MV-4-11 (cell line): ENCODE measurements at places on chromosomes 6 and 20.
A peak's percentile ranks its signal among the peaks of the same experiment; 100 is the strongest.

DNA sequence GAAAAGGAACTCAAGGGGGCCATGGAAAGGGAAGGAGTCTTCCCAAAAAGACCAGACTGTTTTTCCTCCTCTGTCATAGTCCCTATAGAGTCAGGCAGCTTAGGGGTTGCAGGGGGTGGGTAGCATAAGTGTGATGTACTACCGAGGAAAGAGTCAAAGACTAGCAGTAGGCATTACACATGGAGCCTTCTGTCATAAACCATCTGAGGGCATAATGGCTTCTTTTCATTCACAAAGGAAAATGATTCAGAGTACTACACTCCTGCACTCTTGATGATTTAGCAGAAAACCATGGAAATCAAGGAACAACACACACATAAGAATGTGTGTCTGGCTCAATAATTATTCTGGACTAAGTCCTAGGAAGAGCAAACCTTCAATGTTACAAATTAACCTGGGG is 14.9 kb downstream of the PLN start:
- no peak for DNase-seq

- no peak for DNase-seq
Measured at GRCh38 chr6:79230149-79230548, 4.3 kb downstream of the HMGN3 start.

DNA sequence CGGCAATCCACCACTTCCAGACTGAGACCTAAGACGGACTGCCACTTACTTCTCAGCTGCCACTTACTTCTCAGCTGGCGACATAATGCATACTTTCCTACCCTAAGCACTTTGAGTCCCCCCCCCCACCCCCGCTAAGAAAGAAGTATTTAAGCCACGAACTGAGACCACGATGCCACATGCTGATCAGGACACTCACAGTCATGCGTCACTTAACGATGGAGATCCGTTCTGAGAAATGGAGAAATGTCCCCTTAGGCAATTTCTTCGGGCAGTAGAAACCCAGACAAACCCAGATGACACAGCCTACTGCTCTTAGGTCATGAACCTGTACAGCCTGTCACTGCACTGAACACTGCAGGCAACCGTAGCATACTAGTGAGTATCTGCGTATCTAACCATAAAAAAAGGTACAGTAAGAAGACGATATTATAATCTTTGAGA is 690 bp downstream of the IFNGR1 start:
- peak; percentile 94 for DNase-seq

DNA sequence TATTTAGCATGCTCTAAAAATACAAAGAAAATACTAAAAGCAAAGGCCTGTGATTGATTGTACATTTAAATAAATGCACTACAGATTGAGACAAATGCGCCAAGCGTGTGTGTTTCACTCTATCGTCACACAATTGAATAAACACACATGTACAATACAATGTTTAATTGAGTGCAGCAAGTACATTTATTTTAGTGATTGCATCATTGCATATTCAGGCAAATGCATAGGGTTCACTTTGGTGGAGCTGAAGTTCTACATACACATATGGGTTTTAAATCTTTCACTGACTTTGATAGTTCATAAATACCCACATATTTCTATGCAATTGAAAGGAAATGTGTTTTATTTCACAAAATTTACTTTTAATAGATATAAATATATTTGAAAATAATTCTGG is 750.6 kb upstream of the MMS22L start:
- DNase-seq = no peak

GRCh38 chr6:149750136-149750609 is 632 bp downstream of the PCMT1 start:
- DNase-seq = no peak

DNA sequence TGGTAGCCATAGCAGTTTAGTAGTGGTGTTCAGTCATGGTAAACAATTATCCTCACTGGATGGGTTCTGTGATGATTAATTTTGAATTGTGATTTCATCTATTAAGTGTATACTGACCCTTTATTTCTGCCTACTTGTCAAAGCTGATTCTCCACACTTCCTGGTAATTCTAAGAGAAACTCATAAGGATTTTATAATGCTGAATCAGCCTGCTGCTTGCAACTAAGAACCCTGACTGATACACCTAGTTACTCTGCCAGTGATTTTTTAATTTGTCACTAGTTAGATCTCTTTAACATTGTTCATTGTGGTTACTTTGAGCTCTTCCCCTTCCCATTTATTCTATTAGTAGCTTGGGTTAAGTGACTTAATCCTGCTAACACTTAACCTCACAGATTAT is 8.6 kb downstream of the CDC40 start:
- DNase-seq = no peak

GRCh38 chr20:12020846-12021245 is 103.2 kb downstream of the BTBD3 start:
- no peak for DNase-seq

- no peak for DNase-seq
Measured at GRCh38 chr6:23910420-23910819, 215.6 kb upstream of the NRSN1 start.

- DNase-seq = no peak
Measured at GRCh38 chr6:87851674-87852299, 149.8 kb upstream of the AKIRIN2 start.

- DNase-seq = no peak
Measured at GRCh38 chr20:5000263-5001173, 792 bp downstream of the SLC23A2 start.

DNA sequence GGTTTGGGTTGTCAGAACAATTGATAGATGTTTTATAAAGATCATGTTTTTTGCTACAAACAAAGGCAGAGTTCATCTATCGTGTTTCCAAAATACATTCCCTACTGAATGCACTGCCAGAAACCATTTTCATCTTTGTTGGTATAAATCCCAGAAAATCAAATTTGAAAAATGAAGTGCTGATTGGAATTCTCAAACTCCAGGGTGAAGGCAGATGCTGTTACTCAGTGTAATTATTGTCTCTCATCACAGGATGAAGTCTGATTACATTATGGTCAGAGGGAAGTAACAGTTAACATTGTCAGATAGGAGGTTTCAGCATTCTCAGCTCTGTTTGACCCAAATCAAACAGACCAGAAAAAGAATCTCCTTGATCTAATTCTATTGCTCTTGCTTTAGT is 198.4 kb upstream of the KCNK16 start:
- DNase-seq = no peak

- DNase-seq = no peak
Measured at GRCh38 chr20:17932396-17932795, 36.2 kb downstream of the SNX5 start.

- no peak for DNase-seq
Measured at GRCh38 chr6:144737998-144738397, 452.9 kb downstream of the UTRN start.

- no peak for DNase-seq
Measured at GRCh38 chr6:130937942-130938604, 110.9 kb downstream of the SMLR1 start.

GRCh38 chr20:24261351-24261750 is 208.1 kb upstream of the SYNDIG1 start:
- no peak for DNase-seq

DNA sequence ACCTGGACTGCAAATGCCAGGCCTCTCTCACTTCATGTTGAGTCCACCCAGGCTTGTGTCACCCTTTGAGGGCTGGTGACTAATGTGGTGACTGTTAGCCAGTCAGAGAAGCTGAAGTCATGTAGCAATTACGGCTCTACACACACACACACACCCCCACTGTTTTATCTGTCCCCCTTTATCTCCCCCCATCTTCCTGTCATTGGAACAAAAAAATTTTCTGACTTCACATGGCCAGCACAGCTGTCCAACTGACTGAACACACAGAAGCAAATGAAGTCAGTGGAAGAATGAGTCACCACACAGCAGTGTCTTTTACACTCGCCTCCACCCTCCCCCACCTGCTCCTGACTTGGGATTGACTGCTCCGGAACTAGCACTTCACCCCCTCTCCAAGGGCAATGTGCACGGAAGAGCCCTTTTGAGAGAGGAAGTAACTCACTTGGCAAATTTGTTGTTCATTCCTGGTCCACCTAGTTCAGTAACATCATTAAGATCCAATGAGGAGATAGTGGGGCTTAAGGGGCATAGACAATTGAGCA is 198.0 kb downstream of the RNF144B start:
- peak; percentile 91 for DNase-seq
